Placental epithelial cell (primary cell): ENCODE measurements at places on chromosomes 7 and 10. TPM values are rescaled to one million over a fixed set of nuclear protein-coding genes. Genes with fewer than 3 reads are reported as not detected.

Gene TMEM273
- not detected in 2 replicates for total RNA-seq

Gene PLEKHS1
- total RNA-seq = not detected in 2 replicates

Gene GNGT1
- total RNA-seq = not detected in 2 replicates

Gene NEUROG3
- total RNA-seq = not detected in 2 replicates

Gene ABCF2
- 22.4 and 43.6 TPM in 2 replicates for total RNA-seq

Gene ZSCAN21
- 8.0 and 8.6 TPM in 2 replicates for total RNA-seq

Gene CALML5
- total RNA-seq = not detected in 2 replicates
